ENCODE measurements at places on chromosomes 5 and 9.
A peak's percentile ranks its signal among the peaks of the same experiment; 100 is the strongest.

GRCh38 chr9:10252174-10252573 is 360.6 kb downstream of the PTPRD start:
- DNase-seq = no peak

GRCh38 chr5:32126691-32127090 is 47.4 kb downstream of the GOLPH3 start:
- DNase-seq = no peak

DNA sequence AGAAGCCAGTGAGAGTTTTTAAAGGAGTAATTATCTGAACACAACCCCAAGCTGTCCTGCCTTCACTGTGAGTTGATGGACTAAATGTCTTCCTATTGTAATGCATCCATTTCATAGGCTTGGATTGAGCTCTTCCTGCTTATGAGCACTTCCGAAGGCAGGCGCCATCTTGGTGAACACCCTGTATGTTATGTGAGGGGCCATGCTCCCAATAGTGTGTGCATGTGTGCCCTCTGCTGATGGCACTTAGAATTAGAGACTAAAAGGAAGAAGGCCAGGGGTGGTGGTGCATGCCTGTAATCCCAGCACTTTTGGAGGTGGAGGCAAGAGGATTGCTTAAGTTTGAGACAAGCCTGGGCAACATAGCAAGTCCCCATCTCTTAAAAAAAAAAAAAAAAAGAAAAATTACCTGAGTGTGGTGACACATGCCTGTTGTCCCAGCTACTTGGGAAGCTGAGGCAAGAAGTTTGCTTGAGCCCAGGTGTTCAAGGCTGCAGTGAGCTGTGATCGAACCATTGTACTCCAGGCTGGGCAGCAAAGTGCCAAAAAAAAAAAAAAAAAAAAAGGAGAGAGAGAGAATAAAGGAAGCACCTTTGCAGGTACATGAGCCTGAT is 65.0 kb downstream of the C9orf152 start:
- no peak for DNase-seq

DNA sequence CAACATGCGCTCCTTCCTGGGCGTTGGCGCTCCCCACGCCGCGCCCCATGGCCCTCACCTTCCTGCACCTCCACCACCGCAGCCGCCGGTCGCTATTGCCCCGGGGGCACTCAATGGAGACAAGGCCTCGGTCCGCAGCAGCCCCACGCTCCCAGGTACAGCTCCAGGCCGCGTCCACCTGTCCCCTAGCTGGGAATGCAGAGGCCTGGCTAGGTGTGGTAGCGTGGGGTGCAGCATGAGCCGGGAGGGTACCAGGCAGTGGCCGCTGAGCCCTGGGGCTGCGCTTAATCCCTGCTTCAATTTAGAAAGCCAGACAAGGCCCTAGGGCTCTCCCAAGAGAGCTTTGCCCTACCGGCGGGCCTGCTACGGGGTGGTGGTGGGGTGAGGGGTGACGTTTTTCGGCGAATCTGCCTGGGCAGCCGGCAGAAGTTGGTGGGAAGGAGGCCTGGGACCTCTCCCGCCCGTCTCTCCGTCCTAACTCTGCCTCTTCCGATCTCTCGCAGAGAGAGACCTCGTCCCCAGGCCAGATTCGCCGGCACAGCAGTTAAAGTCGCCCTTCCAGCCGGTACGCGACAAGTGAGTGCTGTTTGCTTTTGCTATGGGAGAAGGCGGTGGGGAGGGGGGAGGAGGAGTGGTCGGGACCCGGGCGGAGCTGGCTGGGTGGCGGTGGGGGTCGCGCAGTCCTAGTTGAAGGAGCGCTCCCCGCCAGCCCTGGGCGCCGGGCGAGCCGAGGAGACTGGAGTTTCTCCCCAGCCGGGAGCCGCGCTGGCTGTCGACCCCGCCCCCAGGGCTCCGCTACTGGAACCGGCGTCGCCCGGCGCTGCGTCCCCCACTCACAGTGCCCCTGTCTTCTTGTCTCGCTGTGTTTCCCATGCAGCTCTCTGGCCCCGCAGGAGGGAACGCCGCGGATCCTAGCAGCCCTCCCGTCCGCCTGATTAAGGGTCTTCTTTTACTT is 4.8 kb downstream of the IRX1 start:
- peak; percentile 53 for DNase-seq

GRCh38 chr5:14211818-14212803 is 69.0 kb downstream of the TRIO start:
- DNase-seq = no peak

- DNase-seq = no peak
These were observed 232.0 kb downstream of the RFK start for GRCh38 chr9:76162086-76162730.

DNA sequence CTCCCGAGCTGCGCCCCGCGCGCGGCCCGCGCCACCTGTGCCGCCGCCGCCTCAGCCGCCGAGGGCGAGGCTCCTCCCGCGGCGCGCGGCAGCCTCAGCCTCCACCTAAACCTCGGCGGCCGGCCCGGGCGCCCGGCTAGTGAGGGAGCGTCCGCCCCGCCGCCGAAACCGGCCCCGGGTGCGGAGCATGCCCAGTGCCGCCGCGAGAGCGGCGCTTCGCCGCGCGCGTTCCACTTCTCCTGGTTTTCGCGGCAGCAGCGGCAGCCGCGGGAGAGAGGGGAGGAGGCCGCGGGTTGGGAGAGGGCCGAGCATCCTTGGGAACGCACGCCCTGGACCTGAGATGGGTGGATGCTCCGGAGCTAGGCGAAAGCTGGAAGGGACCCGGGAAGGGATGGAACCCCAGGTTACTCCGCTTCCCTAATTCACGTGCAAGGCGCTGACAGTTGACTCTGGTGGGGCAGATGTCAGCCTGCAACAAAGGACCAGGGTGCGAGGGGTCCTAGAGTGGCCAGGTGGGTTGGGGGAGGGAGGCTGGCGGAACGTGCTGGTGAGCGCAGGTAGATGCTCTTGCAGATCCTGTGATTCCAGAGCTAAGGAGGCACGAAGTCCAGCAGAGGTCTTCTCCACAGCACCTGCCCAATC is at the start of gene CTNND2:
CTNND2 (minus strand) TSS at position 182 of the 642 bp plus-strand sequence. CDS start 593 bp downstream, outside the sequence.
- peak; percentile 75 for DNase-seq

- no peak for DNase-seq
These were observed 174.6 kb downstream of the GDNF start for GRCh38 chr5:37665272-37665671.

Measured in right kidney (tissue), 9 donors.